Stimulated activated CD8-positive, alpha-beta memory T cell treated with anti-CD3 and anti-CD28 coated beads, Interleukin-7, amount 100 ng/mL, for 1 hour (primary cell): ENCODE measurements at places on chromosomes 16 and 17.

- no peak for DNase-seq
Measured at GRCh38 chr16:76835779-76836300, 355.1 kb upstream of the MON1B start.

DNA sequence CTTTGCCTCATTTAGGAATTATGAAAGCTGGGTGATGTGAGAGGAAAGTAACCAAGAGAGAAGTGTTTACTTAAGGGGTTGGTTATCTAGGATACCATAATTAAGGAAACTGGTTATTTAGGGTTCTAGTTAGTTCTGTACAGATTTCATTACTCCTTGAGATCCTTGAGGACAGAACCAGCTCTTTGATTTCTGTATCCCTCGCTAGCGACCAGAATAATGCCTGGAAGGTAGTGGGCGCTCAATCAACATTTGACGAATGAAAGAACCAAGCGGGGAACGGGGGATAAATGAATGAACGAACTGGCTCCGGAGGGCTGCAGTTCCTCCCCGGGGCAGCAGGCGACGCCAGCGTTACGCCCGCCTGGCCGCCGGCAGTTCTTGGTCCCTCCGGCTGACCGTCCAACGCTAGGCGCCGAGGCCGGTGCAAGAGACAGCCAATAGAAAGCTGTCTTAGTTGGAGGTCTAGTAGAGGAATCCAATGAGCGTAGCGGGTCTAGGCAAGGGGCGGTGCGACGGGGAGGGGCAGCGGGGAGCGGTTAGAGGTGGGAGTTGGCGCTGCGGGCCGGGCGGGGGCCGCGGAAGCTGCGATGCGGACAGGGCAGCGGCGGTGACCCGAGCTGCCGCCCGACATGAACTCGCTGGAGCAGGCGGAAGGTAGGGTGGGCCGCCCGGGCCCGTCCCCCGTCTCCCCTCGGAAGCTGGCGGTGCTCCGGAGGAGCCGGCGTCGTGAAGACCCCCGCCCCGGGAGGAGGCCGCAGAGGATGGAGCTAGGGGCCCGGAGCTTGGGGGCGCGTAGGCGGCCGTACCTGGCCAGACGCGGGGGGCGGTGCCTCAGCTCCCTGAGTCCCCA, at the start of gene CNEP1R1:
Gene CNEP1R1 (plus strand): TSS at position 542 of the 853 bp plus-strand sequence. CDS start 91 bp downstream, at position 633.
- peak; percentile 84 for DNase-seq

DNA sequence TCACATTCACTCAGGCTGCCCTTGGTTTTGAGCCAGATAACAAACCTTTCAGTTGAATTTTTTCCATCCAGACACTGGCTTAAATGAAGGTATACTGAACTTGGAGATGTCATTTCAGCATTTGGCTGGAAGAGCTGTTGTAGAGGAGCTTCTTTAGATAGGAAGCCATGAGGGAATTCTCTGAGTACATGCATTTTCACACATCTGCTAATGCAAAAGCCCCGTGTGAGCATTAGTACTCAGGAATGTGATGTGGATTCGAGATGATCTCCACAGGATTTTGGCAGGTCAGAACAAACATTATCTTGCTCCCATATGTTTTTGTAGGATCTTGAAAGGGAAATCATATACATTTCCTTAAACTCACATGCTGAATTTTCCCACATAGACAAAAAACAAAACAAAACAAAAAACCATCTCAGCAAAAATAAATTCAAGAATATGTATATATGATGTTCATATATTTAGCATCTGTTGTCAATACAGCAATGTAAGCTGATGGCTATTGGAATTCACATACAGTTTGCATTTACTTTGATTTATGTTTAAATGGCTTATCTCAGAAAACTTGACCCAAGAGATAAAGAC, 277.2 kb upstream of the TBX2 start:
- no peak for DNase-seq

DNA sequence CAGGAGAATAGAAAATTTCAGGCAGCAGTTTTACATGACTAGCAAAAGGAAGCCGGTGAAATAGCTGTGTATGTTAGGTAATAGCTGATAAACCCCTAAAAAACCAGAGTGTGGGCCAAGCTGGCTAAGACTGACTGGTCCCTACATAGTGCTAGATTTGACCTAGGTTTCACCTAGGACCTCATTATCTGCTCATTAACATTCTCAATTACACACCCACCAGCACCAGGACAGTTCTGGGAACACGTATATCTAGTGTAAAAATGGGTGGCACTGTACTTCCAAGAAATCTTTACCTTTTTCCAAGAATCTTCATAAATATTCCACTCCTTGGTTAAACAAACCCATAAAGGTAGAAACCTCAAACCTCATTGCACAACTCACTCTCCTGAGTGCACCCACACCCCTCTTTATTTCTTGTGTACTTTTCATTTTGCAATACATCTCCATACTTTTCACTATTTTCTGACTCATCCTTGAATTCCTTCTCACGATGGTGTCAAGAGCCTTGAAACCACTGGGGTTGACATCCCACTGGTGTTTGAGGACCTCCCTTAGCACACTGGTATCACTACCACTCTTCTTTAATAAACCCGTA, 262.7 kb upstream of the KCNJ16 start:
- no peak for DNase-seq

DNA sequence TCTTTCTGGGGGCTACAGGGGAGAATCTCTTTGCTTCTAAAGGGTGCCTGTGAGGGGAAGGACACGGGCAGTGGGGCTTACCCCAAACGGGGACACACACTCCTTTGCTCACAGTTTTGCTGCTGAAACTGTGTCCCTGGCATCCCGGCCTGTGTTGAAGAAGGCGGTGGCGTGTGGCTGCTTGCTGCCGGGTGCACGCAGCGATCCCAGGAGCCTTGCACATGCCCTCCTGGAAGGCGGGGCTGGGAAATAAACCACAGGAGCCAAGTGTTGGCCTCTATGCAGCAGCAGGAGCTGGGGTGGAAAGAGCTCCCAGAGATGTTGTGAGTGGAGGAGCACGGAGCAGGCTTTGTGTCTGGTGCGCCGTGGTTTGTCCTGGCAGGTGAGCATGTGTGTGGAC, 131.0 kb upstream of the CIBAR2 start:
- no peak for DNase-seq

GRCh38 chr17:725746-726145, 6.7 kb upstream of the TLCD3A start:
- no peak for DNase-seq

GRCh38 chr17:68491381-68492231, 20.6 kb upstream of the PRKAR1A start:
- no peak for DNase-seq

DNA sequence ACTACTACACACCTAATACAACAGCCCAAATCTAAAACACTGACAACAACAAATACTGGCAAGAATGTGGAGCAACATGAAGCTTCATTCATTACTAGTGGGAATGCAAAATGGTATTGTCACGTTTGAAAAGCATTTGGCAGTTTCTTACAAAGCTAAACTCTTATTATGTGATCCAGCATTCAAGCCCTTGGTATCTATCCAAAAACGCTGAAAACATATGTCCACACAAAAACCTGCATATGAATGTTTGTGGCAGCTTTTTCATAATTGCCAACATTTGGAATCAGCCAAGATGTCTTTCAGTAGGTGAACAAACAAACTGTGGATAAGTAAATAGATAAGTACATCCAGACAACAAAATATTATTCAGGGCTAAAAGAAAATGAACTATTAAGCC, 501.1 kb upstream of the KIF2B start:
- DNase-seq, result no peak

DNA sequence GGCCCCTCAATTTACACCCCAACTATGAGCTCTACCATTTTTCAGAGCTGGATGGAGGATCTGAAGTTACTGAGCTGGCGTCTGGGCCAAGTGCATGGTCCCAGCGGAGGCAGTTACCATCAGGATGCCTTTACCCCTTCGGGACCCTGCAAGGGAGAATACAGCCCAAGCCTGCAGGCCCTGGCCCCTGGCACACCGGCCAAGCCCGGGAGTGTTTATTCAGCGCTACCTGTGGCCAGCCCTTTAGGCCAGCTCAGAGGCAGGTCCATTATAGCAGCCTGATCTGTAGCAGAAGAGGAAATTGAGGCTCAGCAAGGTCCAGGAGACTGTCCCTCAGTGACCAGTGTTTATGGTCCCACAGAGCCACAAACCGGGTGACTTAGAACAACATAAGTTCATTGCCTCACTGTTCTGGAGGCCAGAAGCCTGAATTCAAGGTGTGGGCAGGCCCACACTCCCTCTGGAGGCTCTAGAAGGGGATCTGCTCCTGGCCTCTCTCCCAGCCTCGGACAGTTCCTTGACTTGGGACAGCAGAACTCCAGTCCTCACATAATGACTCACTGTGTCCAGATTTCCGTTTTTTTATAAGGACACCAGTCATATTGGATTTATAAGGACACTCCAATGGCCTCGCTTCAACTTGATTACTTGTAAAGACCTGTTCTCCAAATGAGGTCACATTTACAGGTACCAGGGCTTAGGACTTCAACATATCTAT, 8.8 kb downstream of the SEC14L5 start:
- no peak for DNase-seq

DNA sequence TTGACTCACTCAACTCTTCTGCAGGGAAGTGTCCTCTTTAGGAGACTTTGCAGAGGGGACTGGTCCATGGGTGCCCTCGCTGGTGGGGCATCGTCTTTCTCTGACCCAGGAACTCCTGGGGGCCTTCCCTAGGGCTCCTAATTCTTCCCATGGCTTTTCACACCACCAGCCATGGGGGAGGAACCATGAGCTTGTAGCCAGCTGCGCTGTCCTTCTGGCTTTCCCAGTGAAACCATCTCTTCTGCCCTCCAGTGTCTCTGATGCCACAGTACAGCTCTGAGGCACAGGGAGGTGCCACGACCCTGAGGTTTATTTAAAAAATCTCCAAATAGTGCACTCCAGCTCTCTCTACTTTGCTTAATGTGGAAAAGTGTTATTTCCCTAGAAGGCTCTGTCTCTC, 78.6 kb downstream of the SDR42E1 start:
- no peak for DNase-seq

- DNase-seq, result no peak
Measured at GRCh38 chr17:64276961-64277505, 14.0 kb upstream of the TEX2 start.

DNA sequence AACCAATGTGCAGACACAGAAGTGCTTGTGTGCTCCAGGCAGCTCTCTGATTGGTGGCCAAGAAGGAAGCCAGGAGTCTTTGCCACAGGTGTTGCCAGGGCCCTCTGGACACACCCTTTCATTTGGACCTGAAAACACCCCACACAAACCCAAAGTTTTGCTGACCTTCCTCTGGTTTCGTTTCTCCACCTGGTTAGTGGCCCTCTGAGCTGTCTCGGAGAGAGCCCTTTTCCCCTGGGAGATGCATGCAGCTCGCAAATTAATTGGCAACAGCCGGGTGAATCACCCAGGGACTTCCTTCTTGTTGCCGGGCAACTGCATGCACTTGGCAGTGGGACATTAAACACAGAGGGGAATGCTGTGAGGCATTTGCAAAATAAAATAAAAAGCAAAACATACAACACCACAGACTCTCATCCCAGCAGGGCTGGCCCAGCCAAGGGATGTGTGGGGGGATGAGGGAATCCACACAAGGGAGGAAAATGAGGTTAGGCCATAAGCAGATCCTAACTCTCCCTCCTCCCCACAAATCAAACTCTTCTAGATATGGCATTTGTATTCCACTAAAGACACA, 286.6 kb downstream of the SOX9 start:
- no peak for DNase-seq

GRCh38 chr17:32475258-32475657, 11.5 kb upstream of the CDK5R1 start:
- DNase-seq, result no peak

- no peak for DNase-seq
Measured at GRCh38 chr17:32189343-32189742, 47.0 kb downstream of the RHOT1 start.

DNA sequence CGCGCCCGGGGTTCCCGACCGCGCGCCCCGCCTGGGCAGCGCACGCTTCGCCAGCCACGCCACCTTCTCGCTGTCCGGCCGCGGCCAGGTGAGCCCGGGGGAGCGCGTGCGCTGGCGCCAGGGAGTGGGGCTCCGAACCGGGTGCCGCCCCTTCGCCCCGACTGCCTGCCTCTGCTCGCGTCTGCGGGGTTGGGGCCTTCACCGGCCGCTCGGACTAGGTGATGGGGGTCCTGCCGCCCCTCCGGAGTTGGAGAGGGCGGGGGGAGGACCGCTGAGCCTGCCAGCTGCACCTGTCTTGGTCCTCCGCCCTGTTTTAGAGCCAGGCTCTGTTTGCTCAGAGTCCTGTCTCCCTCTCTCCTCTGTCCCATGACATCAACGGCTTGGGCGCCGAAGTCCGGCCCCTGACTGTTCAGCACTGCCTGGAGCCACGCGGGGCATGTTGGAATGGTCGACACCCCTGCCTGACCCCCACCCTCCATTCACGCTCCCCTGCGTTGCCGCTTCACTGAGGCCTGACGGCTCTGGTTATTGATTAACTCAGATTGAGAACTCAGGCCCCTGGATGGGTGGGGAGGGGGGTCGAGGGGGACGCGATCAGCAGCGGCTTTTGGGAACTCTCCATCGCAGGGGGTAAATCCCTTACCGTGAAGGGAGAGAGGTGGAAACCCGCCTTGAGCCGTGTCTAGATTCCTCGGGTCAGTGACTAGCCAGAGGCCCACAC, 748 bp downstream of the SMTNL2 start:
- DNase-seq, result no peak

DNA sequence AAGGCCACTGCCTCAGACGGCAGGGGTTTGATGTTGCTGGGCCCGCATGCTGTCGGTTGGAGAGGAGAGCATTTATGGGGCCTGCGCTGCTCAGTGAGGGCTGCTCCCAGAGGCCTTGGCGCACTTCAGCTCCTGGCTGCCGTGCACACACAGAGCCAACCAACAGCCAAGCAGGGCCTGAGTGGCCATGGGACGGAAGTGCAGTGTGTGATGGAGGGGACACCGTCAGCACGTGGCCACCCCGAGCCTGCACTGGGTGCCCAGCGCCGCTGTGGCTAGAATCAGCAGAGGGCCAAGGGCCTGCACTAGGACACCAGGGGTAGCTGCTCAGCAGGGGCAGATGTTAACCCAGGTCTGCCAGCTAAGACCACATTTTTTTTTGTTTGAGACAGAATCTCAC, 21.8 kb downstream of the KLHL36 start:
- no peak for DNase-seq

GRCh38 chr17:33802349-33803198, 452.5 kb upstream of the CCL2 start:
- no peak for DNase-seq

GRCh38 chr16:70159355-70160348, 13.9 kb upstream of the CLEC18C start:
- no peak for DNase-seq

DNA sequence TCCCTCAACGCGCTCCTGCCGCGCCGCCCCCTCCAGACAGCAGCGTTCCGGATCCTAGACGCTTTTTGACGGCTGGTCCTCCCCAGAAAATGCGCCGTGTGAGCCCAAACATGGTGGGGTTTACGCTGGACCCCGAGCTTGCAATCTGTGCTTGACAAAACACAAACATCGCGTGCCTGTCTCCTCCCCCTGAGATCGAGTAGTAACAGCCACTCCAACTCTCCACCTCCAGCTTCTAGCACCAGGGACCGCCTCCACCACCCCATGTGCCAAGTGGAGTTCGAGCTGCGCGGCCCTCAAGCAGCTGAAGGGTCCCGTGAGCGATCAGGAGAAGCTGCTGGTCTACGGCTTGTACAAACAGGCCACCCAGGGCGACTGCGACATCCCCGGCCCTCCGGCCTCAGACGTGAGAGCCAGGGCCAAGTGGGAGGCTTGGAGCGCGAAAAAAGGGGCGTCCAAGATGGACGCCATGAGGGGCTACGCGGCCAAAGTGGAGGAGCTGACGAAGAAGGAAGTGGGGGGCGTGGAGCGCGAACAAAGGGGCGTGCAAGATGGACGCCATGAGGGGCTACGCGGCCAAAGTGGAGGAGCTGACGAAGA, 656 bp upstream of the GEMIN4 start:
- DNase-seq, result no peak

GRCh38 chr17:34195987-34196386, 59.1 kb upstream of the CCL2 start:
- no peak for DNase-seq
